Astrocyte of the hippocampus (primary cell): ENCODE measurements at places on chromosomes 5 and 9.

DNA sequence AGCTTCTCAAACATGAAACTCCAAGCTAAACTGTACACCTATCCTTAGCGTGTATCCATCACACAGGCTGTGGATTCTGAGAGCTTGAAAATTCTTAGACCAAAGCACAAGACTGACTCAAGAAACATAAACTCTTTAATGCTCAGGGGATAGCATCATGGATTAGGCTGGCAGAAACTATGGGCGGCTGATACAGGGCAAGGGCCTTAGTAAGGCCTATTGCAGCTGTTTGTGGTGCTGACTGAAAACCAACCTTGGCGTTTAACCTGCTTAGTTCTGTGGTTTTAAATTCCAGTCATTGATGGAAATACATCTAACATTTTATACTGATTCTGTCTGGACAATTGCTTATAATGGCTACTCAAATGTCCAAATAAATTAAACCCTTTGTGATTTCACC lies 183.7 kb downstream of the TLR4 start:
- peak; percentile 32 for DNase-seq

DNA sequence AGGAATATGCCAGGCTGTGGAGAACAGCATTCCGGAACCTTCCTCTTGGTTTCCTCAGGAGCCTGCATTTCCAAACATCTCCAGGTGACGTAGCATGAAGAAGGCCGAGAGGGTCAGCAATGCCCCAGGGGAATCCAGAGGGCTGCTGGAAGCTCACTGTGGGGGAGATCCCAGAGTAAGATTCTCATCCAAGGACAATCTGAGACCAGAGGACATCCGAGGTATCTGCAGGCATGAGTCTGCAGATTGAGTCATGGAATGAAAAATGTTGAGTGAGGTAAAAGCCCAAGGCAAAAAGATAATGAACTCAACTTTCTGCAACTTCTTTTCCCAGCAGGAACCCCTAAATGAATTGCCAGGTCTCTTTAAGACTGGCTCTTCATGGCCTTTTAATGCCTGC lies 73.5 kb downstream of the KIF4B start:
- no peak for DNase-seq

GRCh38 chr5:132059696-132060500 lies 557 bp upstream of the IL3 start:
- DNase-seq = no peak

DNA sequence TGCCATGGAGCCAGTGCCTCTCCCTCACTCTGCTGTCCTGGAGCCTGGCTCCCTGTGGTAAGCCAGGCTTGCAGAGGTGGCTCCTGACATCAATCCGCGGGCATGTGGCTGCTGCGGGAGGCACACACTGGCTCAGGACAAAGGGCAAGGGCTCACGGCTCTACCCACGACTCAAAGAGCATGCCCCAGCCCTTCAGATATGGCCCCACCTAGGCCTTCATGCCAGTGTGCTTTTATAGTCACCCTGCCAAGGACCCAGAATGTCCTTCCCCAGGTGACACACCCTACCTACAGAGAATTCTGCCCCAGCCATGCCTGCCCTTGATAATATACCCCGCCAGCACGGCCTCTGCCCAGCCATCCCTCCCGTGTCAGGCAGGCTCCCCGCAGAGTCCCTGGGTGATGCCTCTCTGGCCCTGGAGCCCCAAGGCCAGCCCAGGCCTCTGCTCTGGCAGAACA lies 1.6 kb downstream of the MGAT4B start:
- DNase-seq = no peak

DNA sequence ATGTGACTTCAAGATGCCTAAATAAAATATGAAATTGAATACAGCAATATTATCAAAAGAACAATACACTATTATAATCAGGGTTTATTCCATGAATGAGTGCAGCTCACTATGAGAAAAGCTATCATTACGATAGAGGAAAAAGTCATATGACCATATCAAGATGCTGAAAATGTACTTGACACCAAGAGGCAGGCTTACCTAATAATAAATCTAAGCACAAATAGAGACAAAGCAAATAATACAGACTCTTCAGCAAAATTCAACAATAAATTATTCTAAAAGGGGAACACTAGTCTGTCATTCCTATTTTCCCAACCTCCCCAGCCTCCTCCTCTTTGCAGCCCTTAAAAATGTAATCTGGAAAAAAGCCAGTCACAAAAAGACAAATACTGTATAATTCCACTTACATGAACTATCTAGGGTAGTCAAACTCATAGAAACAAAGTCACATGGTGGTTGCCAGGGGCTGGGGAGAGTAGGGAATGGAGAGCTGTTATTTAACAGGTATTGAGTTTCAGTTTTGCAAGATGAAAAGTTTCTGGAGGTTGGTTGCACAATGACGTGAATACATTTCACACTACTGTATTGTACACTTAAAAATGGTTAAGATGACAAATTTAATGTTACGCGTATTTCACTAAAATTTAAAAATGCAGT lies 148.4 kb downstream of the NFIB start:
- no peak for DNase-seq
